ENCODE measurements at places on chromosomes 1 and 21. TPM values are rescaled to one million over a fixed set of nuclear protein-coding genes. Genes with fewer than 3 reads are reported as not detected.

The PAQR7 gene
- total RNA-seq, result 7.2 TPM

DNA sequence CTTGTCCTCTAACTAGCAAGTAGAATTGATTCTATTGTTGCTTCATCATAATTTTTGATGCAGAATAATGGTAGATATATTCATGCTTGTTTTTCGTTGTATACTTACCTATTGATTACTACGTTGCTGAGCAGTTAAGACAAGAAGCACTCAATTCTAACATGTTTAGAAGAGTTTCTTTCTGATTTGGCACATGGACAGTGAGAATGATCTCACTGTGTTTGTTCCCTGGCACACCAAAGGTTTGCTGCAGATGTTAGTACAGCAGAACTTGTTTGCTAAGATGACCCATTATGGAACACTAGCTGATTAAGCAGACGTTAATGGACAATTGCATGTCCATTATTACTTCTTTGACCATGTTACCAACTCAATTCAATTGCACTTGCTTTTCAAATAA, 184.7 kb upstream of the SGIP1 start:
- no peak for DNase-seq

- DNase-seq, result no peak
Measured at GRCh38 chr1:33462405-33463164, 9.9 kb upstream of the ZSCAN20 start.

- DNase-seq, result peak; percentile 67
Measured at GRCh38 chr1:217630711-217631591, at the start of the genes GPATCH2 and SPATA17. GPATCH2 (minus strand) TSS chr1:217631090; CDS start chr1:217630971, 119 bp downstream. SPATA17 (plus strand) TSS chr1:217631344; CDS start chr1:217631379, 35 bp downstream.

GRCh38 chr1:14606632-14607031, 8.1 kb downstream of the KAZN start:
- DNase-seq, result no peak

- no peak for DNase-seq
Measured at GRCh38 chr21:21232320-21232719, 234.1 kb downstream of the NCAM2 start.

- no peak for DNase-seq
Measured at GRCh38 chr1:108502138-108502537, 52.0 kb downstream of the NBPF6 start.

All from breast epithelium (tissue), 4 donors.